Activated naive CD8-positive, alpha-beta T cell treated with anti-CD3 and anti-CD28 coated beads, Interleukin-2, amount 10 ng/mL, durations not matched to agents 7 days and 5 days (primary cell): ENCODE measurements at places on chromosomes 6 and 20.

DNA sequence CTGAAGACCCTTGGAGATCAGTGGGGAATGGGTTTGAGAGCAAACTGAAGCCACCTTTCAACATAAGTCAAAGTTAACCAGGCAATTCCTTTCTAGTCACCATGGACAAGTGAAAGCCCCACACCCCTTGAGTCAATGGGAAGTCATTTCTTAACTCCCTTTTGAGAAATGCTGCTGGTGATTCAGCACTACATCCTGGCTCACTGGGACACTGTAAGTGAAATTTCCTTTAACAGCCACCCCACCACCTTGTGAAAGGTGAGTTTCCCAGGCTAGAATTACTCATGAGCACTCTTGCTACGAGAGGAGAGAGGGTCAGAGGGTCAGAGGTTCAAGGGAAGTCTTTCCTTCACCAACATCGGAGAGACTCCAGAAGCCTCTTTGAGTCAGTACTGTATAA, 93.3 kb upstream of the MARCKS start:
- H3K4me3 ChIP-seq = no peak overlapping the region
- H3K36me3 ChIP-seq = no peaks in the 10 kb centered on the region
- no peak for DNase-seq
- H3K27me3 ChIP-seq = peaks cover 4% of the 10 kb centered on the region
- no peaks in the 10 kb centered on the region for H3K4me1 ChIP-seq
- no peak overlapping the region for H3K27ac ChIP-seq

DNA sequence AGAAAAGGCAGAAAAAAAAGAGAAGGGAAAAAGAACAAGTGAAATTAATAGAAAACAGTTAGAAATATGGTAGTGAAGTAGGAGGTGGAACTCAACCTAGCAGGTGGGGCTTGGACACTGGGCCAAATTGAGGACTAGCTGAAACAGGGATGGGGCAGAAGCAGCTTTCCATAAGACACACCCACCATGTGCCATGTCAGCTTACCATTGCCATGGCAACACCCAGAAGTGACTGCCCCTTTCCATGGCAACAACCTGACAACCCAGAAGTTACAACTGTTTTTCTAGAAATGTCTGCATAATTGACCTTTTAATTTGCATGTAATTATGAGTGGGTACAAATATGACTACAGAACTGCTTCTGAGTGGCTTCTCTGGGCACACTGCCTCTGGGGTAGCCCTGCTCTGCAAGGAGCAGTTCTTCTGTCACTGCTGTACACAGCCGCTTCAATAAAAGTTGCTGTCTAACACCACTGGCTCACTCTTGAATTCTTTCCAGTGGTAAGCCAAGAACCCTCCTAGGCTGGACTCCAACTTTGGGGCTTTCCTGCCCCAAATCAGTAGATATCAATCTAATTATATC, 35.9 kb upstream of the SLC24A3 start:
- peaks cover 7% of the 10 kb centered on the region for H3K27me3 ChIP-seq
- no peak overlapping the region for H3K4me3 ChIP-seq
- no peaks in the 10 kb centered on the region for H3K4me1 ChIP-seq
- H3K27ac ChIP-seq = no peak overlapping the region

- H3K27ac ChIP-seq = no peak overlapping the region
- H3K4me3 ChIP-seq = no peak overlapping the region
- H3K27me3 ChIP-seq = no peaks in the 10 kb centered on the region
- H3K4me1 ChIP-seq = no peaks in the 10 kb centered on the region
- H3K36me3 ChIP-seq = no peaks in the 10 kb centered on the region
These were observed 38.7 kb downstream of the DOK5 start for GRCh38 chr20:54514028-54514607.

GRCh38 chr6:35485402-35485877, 11.4 kb downstream of the TEAD3 start:
- H3K4me3 ChIP-seq = no peak overlapping the region
- no peaks in the 10 kb centered on the region for H3K36me3 ChIP-seq
- peaks cover 3% of the 10 kb centered on the region for H3K4me1 ChIP-seq
- no peak overlapping the region for H3K27ac ChIP-seq
- DNase-seq = no peak

DNA sequence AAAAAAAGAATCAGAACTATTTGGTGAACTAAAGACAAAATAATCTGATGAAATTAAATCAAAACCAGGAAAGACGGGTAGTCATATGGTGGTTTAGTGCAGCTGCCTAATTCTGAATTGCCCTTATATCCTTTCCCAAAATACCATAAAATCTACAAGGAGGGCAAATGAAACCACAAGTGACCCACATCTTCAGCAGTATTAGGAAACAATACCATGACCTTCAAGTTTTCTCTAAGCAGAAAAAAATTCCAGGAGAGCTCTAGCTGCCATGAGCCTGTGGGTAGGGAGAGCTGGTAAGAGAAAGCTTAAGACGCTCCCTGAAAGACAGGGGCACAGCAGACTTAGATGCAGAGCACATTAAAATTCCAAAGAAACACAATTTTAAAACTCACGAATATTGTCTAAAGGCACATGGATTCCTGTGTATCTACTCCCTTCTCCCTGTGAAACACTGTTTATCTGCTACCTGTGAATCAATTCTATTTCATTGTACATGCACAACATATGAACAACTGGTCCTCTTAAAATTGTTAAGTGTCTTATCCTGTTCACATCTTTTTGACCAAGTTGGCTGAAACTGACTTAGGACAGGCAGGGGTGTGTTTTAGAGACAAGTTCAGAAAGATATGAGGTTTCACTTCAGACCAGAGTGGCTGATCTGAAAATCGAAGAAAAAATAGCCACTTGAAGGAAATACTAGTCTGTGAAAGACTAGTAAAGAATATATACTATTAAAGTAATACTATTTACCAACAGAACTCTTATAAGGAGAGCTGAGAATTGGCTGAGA, 153.6 kb upstream of the SHLD1 start:
- peaks cover 36% of the 10 kb centered on the region for H3K4me1 ChIP-seq
- no peak for DNase-seq
- H3K27me3 ChIP-seq = no peaks in the 10 kb centered on the region
- peaks cover 31% of the 10 kb centered on the region for H3K36me3 ChIP-seq

GRCh38 chr6:55433446-55434130, 106.3 kb downstream of the GFRAL start:
- DNase-seq = no peak
- H3K27me3 ChIP-seq = no peaks in the 10 kb centered on the region
- H3K4me1 ChIP-seq = no peaks in the 10 kb centered on the region
- no peaks in the 10 kb centered on the region for H3K36me3 ChIP-seq
- no peak overlapping the region for H3K4me3 ChIP-seq

GRCh38 chr20:63441136-63442099, 31.0 kb downstream of the KCNQ2 start:
- H3K36me3 ChIP-seq = peaks cover 3% of the 10 kb centered on the region
- H3K27ac ChIP-seq = peak overlapping the region; percentile 47
- peaks cover 12% of the 10 kb centered on the region for H3K4me1 ChIP-seq

DNA sequence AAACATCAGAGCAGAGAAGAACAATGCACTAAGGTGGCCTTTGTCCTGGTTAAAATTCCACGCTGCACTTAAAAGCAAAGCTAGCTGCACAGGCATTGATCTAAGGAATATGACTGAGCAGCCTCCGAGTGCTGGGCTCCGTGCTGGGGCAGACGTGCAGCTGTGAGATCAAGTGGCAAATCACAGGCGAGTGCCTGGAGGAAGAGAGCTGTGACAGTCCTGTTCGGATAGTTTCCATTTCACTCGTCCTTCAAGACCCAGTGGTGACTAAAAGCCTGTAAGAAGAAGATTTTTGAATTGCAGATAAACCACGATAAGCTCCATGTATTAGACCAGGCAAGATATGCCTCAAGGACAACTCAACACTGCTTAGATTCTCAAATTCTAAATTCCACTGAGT, 247.9 kb downstream of the ANKRD60 start:
- H3K4me3 ChIP-seq = no peak overlapping the region
- H3K4me1 ChIP-seq = no peaks in the 10 kb centered on the region
- H3K27me3 ChIP-seq = no peaks in the 10 kb centered on the region
- DNase-seq = no peak
- H3K27ac ChIP-seq = no peak overlapping the region
- no peaks in the 10 kb centered on the region for H3K36me3 ChIP-seq

GRCh38 chr6:119162134-119162775, 83.8 kb upstream of the FAM184A start:
- no peak for DNase-seq
- peaks cover 31% of the 10 kb centered on the region for H3K27me3 ChIP-seq
- H3K4me3 ChIP-seq = no peak overlapping the region
- H3K4me1 ChIP-seq = peaks cover 6% of the 10 kb centered on the region
- no peak overlapping the region for H3K27ac ChIP-seq
